ENCODE measurements at places on chromosomes 12 and 14. TPM values are rescaled to one million over a fixed set of nuclear protein-coding genes. Genes with fewer than 3 reads are reported as not detected.

PABPN1 gene
- total RNA-seq, result 118 TPM

NYNRIN gene
- total RNA-seq, result 16.6 TPM

GRCh38 chr12:107163413-107163812, 70.1 kb upstream of the CRY1 start:
- no peaks in the 10 kb centered on the region for H3K36me3 ChIP-seq
- H3K4me1 ChIP-seq, result no peaks in the 10 kb centered on the region
- no peak overlapping the region for H3K4me3 ChIP-seq
- no peak overlapping the region for H3K27ac ChIP-seq
- no peak for DNase-seq

- H3K36me3 ChIP-seq, result no peaks in the 10 kb centered on the region
- no peak overlapping the region for H3K4me3 ChIP-seq
- no peaks in the 10 kb centered on the region for H3K4me1 ChIP-seq
- H3K27me3 ChIP-seq, result peaks cover 84% of the 10 kb centered on the region
- H3K27ac ChIP-seq, result no peak overlapping the region
- DNase-seq, result no peak
Measured at GRCh38 chr14:28756884-28757570, 9.6 kb upstream of the FOXG1 start.

- peaks cover 5% of the 10 kb centered on the region for H3K4me1 ChIP-seq
- peaks cover 9% of the 10 kb centered on the region for H3K36me3 ChIP-seq
- H3K27me3 ChIP-seq, result no peaks in the 10 kb centered on the region
- peak; percentile 85 for DNase-seq
- no peak overlapping the region for H3K4me3 ChIP-seq
Measured at GRCh38 chr14:24259282-24260025, 3.5 kb downstream of the TGM1 start.

DNA sequence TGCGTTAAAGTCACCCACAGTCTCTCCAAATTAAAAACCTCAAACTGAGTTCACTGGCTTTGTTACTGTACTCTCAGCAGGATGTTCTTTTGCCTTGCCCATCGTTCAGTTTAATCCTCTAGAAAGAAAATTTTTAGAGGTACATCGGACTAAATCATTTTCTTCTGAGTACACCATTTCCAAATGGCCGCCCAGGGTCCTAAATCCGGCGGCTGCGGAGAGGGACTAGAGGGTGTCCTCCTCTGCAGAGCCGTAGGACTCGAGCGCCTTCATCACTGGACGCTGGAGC, 1.4 kb downstream of the LIN7A start:
- no peaks in the 10 kb centered on the region for H3K27me3 ChIP-seq
- no peaks in the 10 kb centered on the region for H3K4me1 ChIP-seq
- DNase-seq, result no peak
- H3K4me3 ChIP-seq, result peak overlapping the region; percentile 71
- peak overlapping the region; percentile 82 for H3K27ac ChIP-seq

DNA sequence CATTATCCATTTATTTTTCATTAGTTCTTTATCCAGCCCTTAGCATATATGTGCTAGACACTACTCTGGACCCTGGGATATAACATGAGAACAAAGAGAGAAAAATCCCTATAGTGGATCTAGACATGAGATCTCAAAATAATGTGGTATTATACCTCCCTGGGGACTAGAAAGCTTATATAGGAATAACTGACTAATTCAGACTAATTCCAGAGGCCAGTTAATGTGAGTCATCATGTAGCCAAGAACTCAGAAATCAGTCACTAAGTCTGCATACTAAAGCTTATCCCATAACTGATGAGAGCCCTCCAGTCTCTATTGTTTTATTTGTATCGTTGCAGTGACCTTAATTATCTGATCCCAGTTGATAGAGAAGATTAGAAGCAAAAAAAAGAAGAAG, 267.1 kb upstream of the RGS6 start:
- no peak overlapping the region for H3K27ac ChIP-seq
- no peaks in the 10 kb centered on the region for H3K4me1 ChIP-seq
- DNase-seq, result no peak
- no peaks in the 10 kb centered on the region for H3K27me3 ChIP-seq
